ENCODE measurements at places on chromosomes 6 and 20. TPM values are rescaled to one million over a fixed set of nuclear protein-coding genes. Genes with fewer than 3 reads are reported as not detected.

DNA sequence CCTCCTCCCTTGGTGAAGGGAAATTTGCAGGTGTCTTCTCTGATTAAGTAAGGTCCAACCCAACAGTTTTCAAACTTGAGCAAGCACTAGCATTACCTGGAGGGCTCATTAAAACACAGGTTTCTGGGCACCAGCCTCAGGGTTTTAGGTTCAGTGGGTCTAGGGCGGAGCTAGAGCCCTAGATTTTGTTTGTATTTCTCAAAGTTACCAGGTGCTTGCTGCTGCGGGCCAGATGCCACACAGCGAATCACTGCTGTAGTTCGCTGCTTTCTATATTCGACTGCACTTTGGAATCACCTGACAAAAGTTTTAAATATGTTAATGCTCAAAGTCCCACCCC, 869 bp downstream of the COL21A1 start:
- no peaks in the 10 kb centered on the region for H3K36me3 ChIP-seq
- peak; percentile 67 for DNase-seq
- peak overlapping the region; percentile 83 for H3K4me3 ChIP-seq
- H3K27me3 ChIP-seq, result peaks cover 12% of the 10 kb centered on the region

The CD24 gene
- 545 TPM for total RNA-seq

- no peaks in the 10 kb centered on the region for H3K4me1 ChIP-seq
- H3K4me3 ChIP-seq, result no peak overlapping the region
- no peaks in the 10 kb centered on the region for H3K27me3 ChIP-seq
- peak; percentile 15 for DNase-seq
Observed at GRCh38 chr6:169186496-169187169, 67.0 kb downstream of the THBS2 start.

DNA sequence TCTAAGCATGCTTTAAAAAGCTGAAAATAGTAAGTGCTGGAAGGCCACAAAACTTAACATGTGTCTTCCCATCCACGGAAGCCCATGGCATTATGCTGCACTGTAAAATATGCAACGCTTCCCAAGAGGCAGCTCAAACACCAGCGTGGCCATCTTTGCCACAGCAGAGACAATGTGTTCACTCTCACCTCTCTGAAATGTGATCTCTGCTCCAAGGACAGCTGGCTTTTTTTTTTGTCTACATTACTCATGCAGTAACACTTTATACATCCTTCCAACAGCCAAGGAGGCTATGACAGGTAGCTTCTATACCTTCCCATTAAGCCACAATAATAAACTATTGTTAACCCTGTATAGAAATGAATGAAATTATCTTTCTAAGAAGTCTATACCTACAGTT, 49.2 kb downstream of the BLOC1S5 start:
- H3K36me3 ChIP-seq, result peaks cover 17% of the 10 kb centered on the region
- DNase-seq, result no peak
- no peaks in the 10 kb centered on the region for H3K27me3 ChIP-seq
- no peaks in the 10 kb centered on the region for H3K4me1 ChIP-seq
- no peak overlapping the region for H3K27ac ChIP-seq

DNA sequence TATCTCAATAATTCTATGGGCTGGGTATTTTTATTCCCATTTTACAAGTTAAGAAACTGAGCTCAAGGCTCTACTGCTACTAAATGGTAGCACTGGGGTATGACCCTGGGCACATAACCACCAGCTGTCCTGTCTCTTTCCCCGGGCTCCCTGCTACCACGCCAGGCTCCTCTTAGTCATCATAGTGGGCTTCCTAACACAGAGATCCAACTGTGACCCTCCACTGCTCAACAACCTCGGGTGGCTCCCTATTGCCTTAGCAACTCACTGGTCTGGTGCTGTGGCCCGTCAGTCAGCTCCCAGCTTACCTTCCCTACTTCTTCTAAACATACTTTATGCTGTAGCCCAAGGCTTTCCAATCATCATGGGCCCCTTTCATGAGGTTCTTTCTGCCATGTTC, 4.5 kb downstream of the KIAA1755 start:
- no peaks in the 10 kb centered on the region for H3K36me3 ChIP-seq
- peaks cover 22% of the 10 kb centered on the region for H3K27me3 ChIP-seq
- DNase-seq, result no peak

The SLC22A7 gene
- not detected for total RNA-seq

- no peaks in the 10 kb centered on the region for H3K27me3 ChIP-seq
- no peaks in the 10 kb centered on the region for H3K36me3 ChIP-seq
- no peak overlapping the region for H3K27ac ChIP-seq
- no peak overlapping the region for H3K4me3 ChIP-seq
Observed at GRCh38 chr20:14375416-14375985, 38.1 kb upstream of the FLRT3 start.

DNA sequence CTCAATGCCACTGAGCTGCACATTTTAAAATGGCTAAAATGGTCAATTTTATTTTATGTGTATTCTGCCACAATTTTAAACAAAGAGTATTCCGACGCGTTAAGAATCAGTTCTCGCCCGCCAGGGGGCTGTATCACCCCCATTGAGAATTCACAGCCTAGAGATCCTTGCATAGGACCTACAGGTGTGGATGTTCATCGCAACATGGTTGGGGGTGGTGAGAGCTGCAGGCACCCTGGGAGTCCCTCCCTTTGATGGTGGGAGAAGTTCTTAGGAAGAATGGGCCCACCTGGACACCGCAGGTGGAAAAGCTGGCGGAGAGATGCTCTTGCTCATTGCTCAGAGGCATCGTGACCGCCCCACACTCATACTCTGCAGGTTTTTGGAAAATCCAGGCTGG, 63.5 kb downstream of the SLC2A10 start:
- DNase-seq, result peak; percentile 68
- no peaks in the 10 kb centered on the region for H3K27me3 ChIP-seq

GRCh38 chr20:7629880-7630279, 310.4 kb downstream of the HAO1 start:
- no peaks in the 10 kb centered on the region for H3K4me1 ChIP-seq
- H3K36me3 ChIP-seq, result no peaks in the 10 kb centered on the region
- no peak overlapping the region for H3K4me3 ChIP-seq
- no peak for DNase-seq

GRCh38 chr6:56025795-56026194, 150.4 kb upstream of the BMP5 start:
- no peak overlapping the region for H3K4me3 ChIP-seq
- H3K27me3 ChIP-seq, result no peaks in the 10 kb centered on the region
- H3K27ac ChIP-seq, result no peak overlapping the region
- no peaks in the 10 kb centered on the region for H3K36me3 ChIP-seq

The CCM2L gene
- total RNA-seq, result 7.8 TPM

DNA sequence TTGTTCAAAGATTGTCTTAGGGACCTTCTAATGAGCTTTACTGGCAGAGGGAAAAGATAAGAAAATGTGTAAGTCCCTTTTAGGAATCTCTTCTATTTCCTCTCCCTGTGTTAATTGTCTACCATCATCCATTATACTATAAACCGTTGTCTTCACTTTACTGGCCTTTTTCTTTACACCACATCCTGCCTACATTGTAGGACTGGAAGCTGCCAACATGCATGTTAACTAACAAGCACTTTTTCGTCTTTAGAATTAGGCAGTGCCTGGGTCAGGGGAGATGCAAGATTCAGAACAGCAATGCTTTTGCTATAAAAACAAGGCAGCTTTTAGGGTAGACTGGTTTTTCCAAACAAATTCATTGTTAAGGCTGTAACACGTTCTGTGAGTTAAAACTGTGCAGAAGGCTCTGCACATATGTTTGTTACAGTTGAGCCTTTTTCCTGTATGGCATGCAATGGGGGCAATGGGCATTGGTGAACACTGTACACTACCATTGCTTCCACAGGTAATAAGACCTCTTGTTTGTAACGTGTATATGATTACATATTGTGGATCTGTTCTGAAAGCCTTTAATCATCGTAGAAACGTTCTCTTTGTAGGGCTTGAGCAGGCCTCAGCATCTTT, 10.9 kb upstream of the PKIG start:
- peaks cover 3% of the 10 kb centered on the region for H3K4me1 ChIP-seq
- H3K36me3 ChIP-seq, result no peaks in the 10 kb centered on the region
- DNase-seq, result no peak
- H3K27ac ChIP-seq, result no peak overlapping the region
- H3K27me3 ChIP-seq, result no peaks in the 10 kb centered on the region
- no peak overlapping the region for H3K4me3 ChIP-seq

The PTPRK gene
- 51.3 TPM for total RNA-seq

The PACSIN1 gene
- 7.3 TPM for total RNA-seq

GRCh38 chr20:62663145-62664018, 21.1 kb downstream of the SLCO4A1 start:
- no peaks in the 10 kb centered on the region for H3K4me1 ChIP-seq
- H3K36me3 ChIP-seq, result no peaks in the 10 kb centered on the region
- no peak for DNase-seq
- no peaks in the 10 kb centered on the region for H3K27me3 ChIP-seq

The TPD52L2 gene
- 89.8 TPM for total RNA-seq

DNA sequence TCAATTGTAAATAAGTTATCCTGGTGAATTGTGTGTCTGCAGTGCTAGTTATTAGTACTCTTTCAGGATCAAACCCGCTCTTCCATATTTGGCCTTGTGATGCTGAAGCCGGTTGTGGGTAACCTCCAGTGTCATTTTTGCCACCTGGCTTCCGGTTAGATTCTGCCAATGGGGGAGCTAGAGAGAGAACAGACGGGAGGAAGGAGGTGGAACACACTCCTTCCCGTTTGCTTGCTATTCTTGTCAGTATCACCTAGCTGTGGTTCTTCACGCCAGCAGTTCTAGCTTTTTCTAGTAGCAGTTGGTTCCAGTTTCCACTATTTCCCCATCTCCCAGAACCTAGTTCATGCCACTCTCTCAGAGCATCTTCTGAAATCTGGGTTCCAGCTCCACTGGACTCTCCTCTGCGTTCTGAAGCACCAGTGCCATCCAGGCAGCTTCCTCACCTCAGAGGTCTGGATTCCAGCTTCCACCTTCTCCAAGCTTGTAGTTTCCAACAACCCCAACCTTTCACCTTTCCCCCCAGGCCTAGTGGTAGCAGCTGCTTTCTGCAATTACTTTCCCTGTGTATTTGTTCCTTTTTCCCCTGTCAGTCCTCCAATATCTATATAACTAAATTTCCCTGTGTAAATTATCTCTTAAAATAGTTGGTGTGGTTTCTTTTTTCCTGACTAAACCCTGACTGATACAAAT, 46.9 kb upstream of the LOC128125822 start:
- H3K27me3 ChIP-seq, result peaks cover 73% of the 10 kb centered on the region
- DNase-seq, result peak; percentile 56
- H3K4me1 ChIP-seq, result no peaks in the 10 kb centered on the region
- H3K27ac ChIP-seq, result no peak overlapping the region

DNA sequence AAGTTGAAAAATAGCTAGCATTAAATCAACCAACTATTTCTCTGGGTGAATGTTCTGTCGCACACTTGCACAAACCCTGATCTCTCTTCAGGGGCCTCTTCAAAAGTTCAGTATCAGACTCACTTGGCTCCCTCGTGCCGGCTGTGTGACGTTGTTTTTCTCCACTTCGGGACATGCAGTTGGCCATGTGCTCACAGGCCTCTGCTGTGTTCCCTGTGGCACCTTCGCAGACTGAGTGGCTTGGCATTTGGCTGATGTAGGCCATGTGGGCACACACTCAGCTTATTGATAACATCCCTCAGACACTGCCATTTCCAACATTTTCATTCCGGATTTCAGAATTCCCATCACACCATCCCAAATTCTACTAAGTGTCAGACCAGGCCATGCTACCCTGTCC, 49.3 kb downstream of the PACRG start:
- H3K27ac ChIP-seq, result no peak overlapping the region
- no peaks in the 10 kb centered on the region for H3K36me3 ChIP-seq
- H3K4me1 ChIP-seq, result no peaks in the 10 kb centered on the region
- no peak overlapping the region for H3K4me3 ChIP-seq
- DNase-seq, result no peak
- no peaks in the 10 kb centered on the region for H3K27me3 ChIP-seq

- peaks cover 9% of the 10 kb centered on the region for H3K36me3 ChIP-seq
- peak overlapping the region; percentile 99 for H3K27ac ChIP-seq
- peaks cover 12% of the 10 kb centered on the region for H3K4me1 ChIP-seq
- no peak overlapping the region for H3K4me3 ChIP-seq
Observed at GRCh38 chr6:35048631-35049083, 92.5 kb downstream of the TCP11 start.

The SIRPB2 gene
- not detected for total RNA-seq

The HLA-DQA2 gene
- not detected for total RNA-seq

The XKR7 gene
- total RNA-seq, result 2.1 TPM

The SYCP2L gene
- 4.5 TPM for total RNA-seq

DNA sequence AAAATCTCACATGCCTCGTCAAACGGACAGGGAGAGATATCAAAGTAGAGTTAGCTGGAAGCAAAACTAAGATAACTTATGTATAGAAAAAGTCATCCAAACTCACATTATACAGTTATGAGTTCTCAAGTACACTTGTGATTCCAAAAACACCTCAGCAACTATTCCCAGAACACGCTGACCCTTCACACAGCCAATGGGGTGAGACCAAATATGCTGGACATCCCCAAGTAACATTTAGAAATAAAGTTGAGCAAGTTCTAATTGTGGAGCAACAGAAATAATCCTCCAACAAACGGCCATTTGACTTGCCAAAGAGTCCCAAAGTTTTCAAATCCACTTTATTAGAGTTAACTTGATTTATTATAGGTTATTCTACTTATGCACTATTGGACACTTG, 52.4 kb downstream of the LY86 start:
- peaks cover 4% of the 10 kb centered on the region for H3K27me3 ChIP-seq
- no peaks in the 10 kb centered on the region for H3K36me3 ChIP-seq
- no peaks in the 10 kb centered on the region for H3K4me1 ChIP-seq

Data from endodermal cell (in vitro differentiated cells).